ENCODE measurements at places on chromosomes 6 and 20.

- DNase-seq, result no peak
Observed at GRCh38 chr6:14059791-14060436, 57.7 kb upstream of the CD83 start.

DNA sequence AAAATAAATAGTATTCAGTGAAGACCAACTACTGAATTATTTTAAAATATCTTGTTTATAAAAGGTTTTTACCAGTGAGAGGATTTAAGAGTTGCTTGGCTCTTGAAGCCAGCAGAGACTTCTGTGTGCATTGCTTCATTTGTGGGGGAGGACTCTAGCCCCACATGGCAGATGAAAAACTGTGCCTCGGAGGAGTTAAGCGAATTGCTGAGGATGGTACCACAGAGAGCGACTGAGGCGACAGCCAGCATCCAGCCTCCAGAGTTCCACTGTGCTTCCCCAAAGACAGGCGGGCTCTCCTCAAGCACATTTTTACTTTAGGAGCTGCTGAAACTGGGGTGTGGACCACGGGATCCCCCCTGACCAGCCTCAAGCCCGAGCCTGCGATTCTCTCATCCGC lies 80.7 kb downstream of the THBS2 start:
- no peak for DNase-seq

GRCh38 chr6:169640351-169640852 lies 61.4 kb downstream of the WDR27 start:
- DNase-seq, result no peak

- no peak for DNase-seq
Observed at GRCh38 chr6:134165561-134166201, 113.3 kb upstream of the SLC2A12 start.

DNA sequence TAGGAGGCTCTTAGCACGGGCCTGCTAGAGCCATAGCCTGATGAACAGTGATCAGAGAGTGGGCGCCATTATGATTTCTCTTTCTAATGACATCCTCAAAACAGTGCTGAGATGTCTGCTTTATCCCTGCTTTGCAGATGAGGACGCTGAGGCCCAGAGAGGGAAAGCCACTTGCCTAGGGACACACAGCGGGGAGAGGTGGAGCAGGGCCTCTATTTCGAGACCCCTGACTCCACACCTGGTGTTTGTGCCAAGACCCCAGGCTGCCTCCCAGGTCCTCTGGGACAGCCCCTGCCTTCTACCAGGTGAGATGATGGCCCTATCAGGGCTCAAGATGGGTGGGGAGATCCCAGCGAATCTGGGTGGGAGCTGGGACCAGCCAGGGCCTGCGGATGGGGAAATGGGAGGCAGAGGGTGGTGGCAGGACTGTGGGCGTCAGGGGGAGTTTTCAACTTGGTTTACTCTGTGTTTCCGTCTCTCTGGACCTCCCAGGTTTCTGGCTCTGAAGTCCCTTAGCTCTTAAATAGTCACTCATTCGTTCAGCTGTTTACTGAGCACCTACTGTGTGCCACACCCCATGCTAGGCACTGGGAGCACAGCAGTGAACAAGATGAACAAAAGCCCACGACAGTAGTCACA lies 36.7 kb downstream of the SRC start:
- no peak for DNase-seq

DNA sequence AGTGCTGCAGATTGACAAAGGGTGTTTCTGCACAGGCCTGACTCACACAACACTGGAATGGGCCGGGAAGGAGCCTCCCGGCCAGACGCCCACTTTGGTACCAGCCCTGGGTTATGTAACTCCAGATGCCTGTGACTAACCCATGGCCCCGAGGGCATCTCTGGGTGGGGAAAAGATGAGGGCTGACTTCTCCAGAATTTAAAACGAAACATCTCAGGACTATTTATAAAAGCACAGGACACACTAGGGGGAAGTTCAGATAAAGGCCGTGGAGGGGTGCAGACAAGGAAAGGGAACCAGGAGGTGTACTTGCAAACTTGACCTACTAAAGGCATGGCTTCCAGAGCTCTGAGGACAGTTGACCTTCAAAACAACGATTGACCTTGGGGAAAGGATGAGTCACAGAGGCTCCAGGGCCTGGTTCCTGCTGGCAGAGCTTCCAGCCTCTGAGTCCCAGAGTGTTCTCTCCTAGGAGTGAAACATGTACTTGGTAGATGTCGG lies 196.9 kb downstream of the NFATC2 start:
- no peak for DNase-seq

DNA sequence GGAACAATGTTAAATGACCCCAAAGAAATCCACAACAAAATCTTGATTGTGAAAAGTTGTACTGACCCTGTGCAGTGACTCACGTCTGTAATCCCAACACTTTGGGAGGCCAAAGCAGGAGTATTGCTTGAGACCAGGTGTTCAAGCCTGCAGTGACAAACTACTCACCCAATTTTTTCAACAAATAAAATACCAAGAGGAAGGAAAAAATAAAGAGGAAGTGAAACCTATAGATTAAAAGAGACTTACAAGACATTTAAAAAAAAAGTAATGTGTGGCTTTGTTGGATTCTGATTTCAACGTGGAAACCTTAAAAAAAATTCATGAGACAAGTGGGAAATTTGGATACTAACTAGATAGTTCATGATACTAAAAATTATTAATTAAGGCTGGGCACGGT lies 31.9 kb downstream of the GINS1 start:
- no peak for DNase-seq

Measured in stimulated activated CD4-positive, alpha-beta T cell treated with anti-CD3 and anti-CD28 coated beads, Interleukin-1b, Interleukin-23, amount 100 ng/mL, for 1 hour (primary cell).